ENCODE measurements at places on chromosomes 3 and 15. TPM values are rescaled to one million over a fixed set of nuclear protein-coding genes. Genes with fewer than 3 reads are reported as not detected.

Gene GOLGA8J
- total RNA-seq, result 0.95 TPM

Gene C3orf80
- 2.5 TPM for total RNA-seq

Gene WDR6
- 160 TPM for total RNA-seq

Gene HHATL
- total RNA-seq, result not detected

Gene LRRN1
- total RNA-seq, result 0.32 TPM

Gene GPR176
- 2.5 TPM for total RNA-seq

- H3K36me3 ChIP-seq, result no peaks in the 10 kb centered on the region
- H3K4me3 ChIP-seq, result no peak overlapping the region
- peak; percentile 46 for DNase-seq
- H3K27me3 ChIP-seq, result no peaks in the 10 kb centered on the region
- no peaks in the 10 kb centered on the region for H3K4me1 ChIP-seq
Observed at GRCh38 chr15:45829336-45830153, 194.7 kb downstream of the SQOR start.

DNA sequence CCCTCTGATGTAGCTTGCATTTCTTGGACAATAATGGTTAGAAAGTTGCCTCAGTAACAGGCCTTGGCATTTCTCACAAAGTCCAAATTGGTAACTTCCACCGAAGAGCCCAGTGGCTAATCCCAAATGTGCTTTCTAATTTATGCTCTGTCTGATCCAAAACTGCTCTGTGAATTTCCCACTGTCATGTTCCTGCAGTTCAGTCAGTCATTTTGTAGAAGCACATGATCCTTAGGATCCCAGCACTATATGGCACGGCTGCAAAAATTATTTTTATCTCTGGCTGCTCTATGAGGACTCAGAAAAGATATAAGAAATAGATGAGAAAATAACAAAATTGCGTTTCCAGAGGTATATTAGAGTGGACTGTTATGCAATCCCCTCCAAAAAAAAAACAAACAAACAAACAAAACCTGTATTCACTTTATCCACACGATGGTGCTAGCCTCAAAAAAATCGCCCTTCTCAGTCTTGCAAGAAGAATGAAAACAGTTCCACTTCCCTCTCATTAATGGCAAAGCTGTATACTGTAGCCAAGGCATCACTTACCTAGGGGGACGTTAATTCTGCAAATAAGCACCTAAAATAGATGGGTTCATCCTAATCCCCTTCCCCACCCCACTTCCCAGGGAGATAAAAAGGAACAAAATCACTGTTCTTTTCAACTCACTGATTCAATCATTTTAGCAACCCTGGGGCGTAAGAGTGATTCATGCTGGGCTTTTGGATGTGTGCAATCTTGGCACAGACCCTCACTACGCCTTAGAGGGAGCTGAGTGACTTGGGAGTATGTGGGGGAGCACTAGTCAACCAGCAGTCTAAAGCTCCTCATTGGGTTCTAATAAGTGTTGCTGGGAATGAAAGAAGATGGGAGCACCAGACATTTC lies 61.3 kb downstream of the TMCO5A start:
- no peak for DNase-seq
- no peaks in the 10 kb centered on the region for H3K4me1 ChIP-seq
- no peaks in the 10 kb centered on the region for H3K27me3 ChIP-seq
- H3K4me3 ChIP-seq, result no peak overlapping the region

DNA sequence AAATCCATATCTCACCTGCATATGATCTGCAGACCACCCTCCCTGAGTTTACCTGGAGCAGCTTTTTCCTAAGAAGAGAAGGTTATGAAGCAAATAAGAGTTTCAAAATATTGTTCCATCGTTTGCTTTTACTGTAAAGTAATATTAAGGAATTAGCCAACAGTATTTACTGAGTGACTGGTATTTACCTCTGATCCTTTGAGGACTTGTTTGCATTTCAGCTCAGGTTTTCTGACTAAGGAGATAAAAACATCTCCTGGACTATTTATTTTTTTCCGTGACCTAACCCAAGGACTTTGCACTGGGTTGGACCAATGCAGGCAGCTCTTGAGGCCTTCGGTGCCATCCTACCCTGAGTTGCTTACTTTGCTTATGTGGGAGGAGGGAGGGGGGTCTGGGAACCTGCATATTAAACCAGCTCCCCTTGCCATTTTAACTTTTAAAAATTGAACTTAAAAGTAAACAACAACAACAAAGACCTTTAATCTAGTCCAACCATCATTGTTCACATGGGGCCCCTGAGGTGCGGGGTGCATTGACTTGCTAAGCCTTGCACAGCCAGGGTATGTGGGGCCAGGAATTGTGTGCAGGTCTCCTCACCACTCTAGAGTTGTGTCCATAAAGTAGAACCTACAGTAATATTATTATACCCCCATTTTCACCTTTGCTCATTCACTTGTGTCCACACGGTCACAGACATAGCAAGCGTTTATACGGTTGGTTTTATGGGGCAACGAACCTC lies 39.3 kb downstream of the TRAK1 start:
- peaks cover 54% of the 10 kb centered on the region for H3K4me1 ChIP-seq
- H3K4me3 ChIP-seq, result no peak overlapping the region
- peak overlapping the region; percentile 83 for H3K27ac ChIP-seq
- no peaks in the 10 kb centered on the region for H3K27me3 ChIP-seq

DNA sequence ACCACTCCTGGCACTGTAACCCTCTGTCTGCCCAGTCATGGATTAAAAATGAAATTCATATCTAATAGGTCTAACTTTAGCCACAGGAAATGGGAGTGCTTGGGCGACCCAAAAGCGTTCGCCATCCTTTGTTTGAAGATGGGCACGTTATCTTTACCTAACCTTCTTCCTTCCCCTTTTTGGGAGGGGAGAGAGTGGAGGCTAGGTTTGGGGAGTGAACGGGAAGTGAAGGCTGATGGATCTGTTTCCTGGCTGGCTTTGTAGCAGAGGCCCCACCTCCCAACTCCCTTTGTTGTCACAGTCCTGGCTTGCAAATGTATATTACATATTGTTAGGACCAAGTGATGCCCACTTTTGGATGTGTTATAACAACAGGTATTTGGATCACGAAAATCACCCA lies 98.1 kb upstream of the ARHGEF3 start:
- H3K27me3 ChIP-seq, result no peaks in the 10 kb centered on the region
- no peak overlapping the region for H3K4me3 ChIP-seq
- no peaks in the 10 kb centered on the region for H3K4me1 ChIP-seq
- no peak overlapping the region for H3K27ac ChIP-seq

GRCh38 chr15:60423537-60423936 lies 25.8 kb upstream of the ANXA2 start:
- H3K36me3 ChIP-seq, result no peaks in the 10 kb centered on the region
- DNase-seq, result no peak
- peak overlapping the region; percentile 31 for H3K27ac ChIP-seq

DNA sequence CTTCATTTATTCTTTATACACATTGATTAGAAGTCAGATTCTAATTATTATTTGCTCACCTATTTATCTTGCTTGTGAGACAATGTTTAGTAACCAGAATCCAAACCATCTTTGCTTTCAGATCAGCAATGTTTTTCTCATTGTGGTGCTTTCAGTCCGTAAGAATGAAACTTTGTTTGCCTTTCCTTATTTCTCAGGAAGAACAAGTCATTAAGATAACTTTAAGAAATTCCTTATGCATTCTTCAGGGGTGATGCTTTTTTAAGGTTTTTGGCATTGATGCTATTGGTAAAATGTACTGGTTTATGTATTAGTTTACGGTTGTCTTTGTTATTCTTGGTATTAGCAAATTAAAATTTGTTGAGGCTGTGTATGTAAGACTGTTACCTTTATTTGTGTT lies 120.8 kb upstream of the POU1F1 start:
- no peak for DNase-seq
- no peak overlapping the region for H3K27ac ChIP-seq
- H3K27me3 ChIP-seq, result no peaks in the 10 kb centered on the region
- H3K4me3 ChIP-seq, result no peak overlapping the region

DNA sequence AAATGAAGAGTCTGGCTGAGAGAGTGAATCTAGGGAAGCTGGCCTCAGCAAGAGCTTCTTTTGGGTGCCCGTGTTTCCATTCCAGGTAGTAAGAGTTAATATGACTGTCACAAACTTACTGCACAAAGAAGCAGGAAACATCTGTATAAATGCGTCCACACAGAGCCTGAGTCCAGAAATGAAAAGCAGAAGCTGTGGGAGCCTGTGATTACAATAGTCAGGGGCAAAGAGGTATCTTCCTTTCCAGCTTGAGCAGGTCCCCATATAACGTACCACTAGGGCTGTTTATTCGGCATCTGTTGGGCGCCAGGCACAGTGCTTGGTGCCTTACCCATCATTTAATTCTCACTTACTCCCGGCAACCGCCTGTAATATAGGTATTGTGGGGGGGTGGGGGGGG lies 40.5 kb upstream of the B3GNT5 start:
- no peak for DNase-seq
- no peaks in the 10 kb centered on the region for H3K36me3 ChIP-seq
- H3K27me3 ChIP-seq, result peaks cover 3% of the 10 kb centered on the region
- no peak overlapping the region for H3K27ac ChIP-seq

DNA sequence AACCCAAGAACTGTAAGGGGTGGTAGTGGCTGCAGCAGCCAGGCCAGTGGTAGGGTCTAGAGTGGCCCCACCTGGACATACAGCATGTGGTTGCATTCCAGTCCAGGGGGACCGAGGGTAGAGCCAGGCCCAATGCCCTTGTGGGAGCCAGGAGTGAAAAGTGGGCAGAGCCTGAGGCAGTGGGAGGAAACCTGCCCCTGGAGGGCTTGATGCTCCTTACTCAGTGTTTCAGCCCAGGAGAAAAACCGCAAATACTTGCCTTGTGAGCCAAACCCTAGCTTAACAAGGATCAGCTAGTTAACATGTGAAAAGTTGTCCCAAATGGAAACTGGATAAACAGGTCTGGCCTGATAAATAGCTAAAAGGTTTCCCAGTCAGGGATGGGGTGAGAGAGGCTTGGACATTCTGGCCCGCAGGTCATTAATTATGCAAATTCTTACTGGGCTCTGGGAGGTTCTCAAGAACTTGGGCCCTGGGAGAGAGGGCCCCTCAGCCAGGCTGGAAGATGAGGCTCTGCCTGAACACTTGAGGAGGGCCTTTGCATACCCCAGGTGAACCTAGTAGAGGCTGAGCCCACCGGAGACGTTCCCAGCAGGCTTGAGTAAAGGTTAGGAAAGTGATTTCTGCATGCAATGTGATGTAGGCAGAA lies 222.1 kb downstream of the THSD4 start:
- H3K27ac ChIP-seq, result peak overlapping the region; percentile 39
- H3K36me3 ChIP-seq, result no peaks in the 10 kb centered on the region
- DNase-seq, result no peak
- no peaks in the 10 kb centered on the region for H3K27me3 ChIP-seq
- no peaks in the 10 kb centered on the region for H3K4me1 ChIP-seq
- H3K4me3 ChIP-seq, result no peak overlapping the region

DNA sequence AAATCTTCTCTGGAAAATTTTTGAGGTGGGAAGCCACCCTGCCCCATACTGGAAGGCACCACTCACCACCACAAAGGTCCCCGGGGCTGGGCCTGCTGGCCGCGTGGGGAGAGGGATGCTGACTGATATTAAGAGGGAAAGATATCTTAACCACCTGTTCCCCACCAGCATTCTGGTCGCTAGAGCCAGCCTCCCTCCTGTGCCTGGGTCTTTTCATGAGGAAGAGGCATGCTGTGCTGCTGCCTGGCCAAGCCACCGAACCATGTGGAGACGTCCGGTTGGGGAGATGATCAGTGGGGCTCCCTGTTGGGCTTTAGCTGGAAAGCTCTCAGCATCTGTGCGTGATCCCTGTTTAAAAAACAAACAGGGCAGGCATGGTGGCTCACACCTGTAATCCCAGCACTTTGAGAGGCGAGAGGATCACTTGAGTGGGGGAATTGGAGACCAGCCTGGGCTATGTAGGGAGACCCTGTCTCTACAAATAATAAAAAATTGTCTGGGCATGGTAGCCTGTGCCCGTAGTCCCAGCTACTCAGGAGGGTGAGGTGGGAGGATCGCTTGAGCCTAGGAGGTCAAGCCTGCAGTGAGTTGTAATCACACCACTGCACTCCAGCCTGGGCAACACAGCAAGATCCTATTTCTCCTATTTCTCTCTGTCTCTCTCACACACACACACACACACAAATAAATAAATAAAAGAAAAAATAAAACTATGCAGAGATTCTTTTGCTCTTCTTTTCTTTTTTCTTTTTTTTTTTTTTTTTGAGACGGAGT lies 1.0 kb downstream of the KLHL18 start:
- H3K27ac ChIP-seq, result peak overlapping the region; percentile 86
- peak; percentile 20 for DNase-seq
- H3K27me3 ChIP-seq, result no peaks in the 10 kb centered on the region
- peak overlapping the region; percentile 84 for H3K4me3 ChIP-seq
- H3K4me1 ChIP-seq, result peaks cover 31% of the 10 kb centered on the region

- H3K27ac ChIP-seq, result no peak overlapping the region
- no peak overlapping the region for H3K4me3 ChIP-seq
- no peaks in the 10 kb centered on the region for H3K36me3 ChIP-seq
Observed at GRCh38 chr3:84042399-84043106, 916.2 kb upstream of the CADM2 start.

DNA sequence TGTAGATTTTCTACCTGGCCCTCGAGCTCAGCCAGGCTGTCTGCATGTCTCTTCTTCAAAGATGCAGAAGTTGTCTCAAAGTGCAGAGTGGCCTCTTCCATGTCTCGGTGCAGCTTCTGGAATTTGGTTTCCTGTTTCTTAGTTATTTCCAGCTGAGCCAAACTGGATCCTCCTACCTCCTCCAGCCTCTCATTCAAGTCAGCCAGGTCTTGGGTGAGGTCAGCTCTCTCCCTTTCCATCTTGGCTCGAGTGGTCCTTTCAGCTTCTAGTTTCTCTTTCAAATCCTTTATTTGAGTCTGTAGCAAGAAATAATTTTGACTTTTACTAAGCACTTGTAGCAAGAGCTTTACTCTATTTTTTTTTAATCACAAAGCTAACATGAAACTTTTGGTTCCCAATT lies 81.8 kb downstream of the MYH15 start:
- no peaks in the 10 kb centered on the region for H3K27me3 ChIP-seq
- H3K36me3 ChIP-seq, result no peaks in the 10 kb centered on the region
- peaks cover 11% of the 10 kb centered on the region for H3K4me1 ChIP-seq
- no peak overlapping the region for H3K4me3 ChIP-seq
- no peak for DNase-seq
- H3K27ac ChIP-seq, result no peak overlapping the region
